ENCODE measurements at places on chromosomes 13 and 19.

- DNase-seq: no peak
Measured at GRCh38 chr13:112871742-112872141, 97.3 kb upstream of the MCF2L start.

DNA sequence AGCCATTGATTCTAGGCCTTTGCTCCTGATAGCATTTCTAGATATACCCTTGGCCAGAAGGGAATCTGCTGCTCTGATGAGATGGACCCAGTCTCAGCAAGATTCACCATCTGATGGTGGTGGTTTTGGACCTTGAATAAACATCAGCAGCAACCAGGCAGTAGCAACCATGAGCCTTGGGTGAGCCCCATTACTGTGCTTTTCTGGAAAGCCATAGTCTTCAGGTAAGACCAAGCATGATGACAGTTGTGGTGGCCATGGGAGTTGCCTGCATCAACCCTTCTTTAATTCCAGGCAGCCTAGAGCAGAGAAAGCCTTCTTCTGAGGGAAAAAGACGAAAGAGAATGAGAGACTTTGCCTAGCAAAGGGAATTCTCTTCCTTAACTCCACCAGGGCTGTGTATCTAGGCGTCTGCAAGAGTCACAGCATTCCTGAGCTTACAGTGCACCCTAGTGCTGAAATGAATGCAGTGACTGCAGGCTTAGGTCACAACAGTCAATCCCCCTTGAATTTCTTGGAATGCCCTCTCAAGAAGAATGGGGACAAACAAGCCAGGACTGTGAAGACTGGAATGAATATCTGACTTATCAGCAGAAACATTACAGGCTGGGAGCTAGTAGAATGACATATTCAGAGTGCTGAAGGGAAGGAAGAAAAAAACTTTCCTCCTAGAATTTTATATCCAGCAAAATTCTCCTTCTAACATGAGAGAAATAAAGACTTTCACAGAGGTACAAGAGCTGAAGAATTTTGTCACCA lies 942.4 kb upstream of the PCDH20 start:
- peak; percentile 69 for DNase-seq

- peak; percentile 51 for DNase-seq
Measured at GRCh38 chr19:29715701-29716581, 880 bp upstream of the C19orf12 start.

DNA sequence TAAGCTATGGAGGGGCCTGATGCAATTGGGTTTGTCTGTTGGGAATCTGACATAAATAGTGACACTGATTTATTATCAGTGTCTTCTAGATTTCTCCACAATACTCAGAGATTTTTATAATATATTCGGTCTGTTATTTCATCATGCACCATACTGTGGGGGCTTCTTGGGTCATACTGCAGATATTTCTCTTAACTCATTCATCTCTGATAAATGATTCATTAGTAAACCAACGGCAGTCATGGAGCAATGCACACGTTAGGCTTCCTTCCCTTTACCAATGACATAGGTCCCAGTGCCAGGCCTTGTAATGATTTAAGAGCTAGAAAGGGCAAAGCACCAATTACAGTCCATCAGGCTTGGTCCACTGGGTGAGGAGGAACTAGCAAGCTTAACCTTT lies 53.6 kb downstream of the FAM216B start:
- no peak for DNase-seq

DNA sequence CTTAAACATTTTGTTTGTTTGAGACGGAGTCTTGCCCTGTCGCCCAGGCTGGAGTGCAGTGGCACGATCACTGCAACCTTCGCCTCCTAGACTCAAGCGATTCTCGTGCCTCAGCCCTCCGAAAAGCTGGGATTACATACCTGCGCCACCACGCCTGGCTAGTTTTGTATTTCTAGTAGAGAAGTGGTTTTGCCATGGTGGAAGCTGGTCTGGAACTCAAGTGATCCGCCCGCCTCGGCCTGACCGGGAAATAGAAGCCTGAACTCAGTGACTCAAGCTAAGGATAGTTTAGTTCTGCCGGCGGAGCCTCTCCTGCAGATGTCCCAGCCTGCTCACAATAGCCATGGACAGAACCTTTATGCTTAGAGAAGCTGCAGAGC lies 53.0 kb upstream of the ZNF254 start:
- DNase-seq: peak; percentile 62

- no peak for DNase-seq
Measured at GRCh38 chr13:30847650-30848307, 58.3 kb upstream of the MEDAG start.

GRCh38 chr19:40800339-40800996 lies 1.5 kb downstream of the EGLN2 start:
- no peak for DNase-seq

- no peak for DNase-seq
Measured at GRCh38 chr13:87234981-87235380, 436.2 kb upstream of the SLITRK5 start.

DNA sequence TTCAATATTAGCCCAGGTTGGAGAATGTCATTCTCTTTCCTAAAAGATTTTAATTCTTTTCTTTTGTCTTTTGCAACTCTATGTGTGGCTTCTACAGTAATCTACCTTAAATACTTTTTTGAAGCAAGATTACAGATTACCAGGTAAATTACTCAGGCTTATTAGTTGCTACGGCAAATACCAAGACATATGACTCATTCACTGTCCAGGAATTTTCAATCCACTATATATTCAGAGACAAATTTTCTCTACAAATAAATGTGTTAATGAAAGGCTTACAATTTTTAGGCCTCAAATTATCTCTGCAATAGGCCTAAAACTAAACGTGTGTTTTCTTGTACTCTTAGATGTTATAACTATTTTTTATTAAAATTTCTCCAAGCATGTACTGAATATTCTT lies 631.3 kb downstream of the DIAPH3 start:
- DNase-seq: no peak

DNA sequence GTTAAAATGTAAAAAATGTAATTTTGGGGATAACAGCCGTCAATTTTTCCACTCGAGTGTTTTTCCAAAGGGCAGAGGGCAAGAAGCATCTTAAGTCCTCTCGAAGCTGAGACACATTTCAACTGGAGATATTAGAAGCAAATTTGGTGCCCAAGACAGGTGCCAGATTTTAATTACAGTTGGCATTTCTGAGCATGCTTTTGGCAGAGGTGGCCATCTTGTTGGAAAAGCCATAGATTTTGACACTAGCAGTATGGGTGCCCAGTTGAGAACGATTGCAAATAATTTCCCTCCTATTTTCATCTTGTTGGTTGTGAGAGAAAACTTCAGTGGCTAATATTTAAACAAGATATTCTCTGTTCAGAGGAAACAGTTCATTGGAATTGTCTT lies 146.3 kb downstream of the TM9SF2 start:
- no peak for DNase-seq

DNA sequence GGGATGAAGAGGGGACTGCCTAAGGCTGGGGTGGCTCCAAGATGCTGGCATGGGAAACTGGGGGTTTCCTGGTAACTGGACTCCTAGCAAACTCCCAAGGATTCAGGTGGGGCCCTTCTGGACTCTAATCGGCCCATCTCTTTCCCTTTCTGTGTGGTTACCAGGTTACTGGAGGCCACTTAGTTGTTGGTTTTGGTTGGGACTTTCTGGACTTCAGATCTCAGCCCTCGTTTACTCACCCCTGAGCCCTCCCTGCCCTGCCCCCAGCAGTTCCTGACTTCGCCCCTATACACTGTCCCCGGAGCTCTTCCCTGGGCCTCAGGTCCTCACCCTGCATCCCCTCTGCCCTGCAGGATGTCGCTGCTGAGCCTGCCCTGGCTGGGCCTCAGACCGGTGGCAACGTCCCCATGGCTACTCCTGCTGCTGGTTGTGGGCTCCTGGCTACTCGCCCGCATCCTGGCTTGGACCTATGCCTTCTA lies 328 bp downstream of the CYP4F12 start:
- DNase-seq: no peak

- DNase-seq: no peak
Measured at GRCh38 chr13:45196622-45197021, 4.2 kb downstream of the KCTD4 start.

DNA sequence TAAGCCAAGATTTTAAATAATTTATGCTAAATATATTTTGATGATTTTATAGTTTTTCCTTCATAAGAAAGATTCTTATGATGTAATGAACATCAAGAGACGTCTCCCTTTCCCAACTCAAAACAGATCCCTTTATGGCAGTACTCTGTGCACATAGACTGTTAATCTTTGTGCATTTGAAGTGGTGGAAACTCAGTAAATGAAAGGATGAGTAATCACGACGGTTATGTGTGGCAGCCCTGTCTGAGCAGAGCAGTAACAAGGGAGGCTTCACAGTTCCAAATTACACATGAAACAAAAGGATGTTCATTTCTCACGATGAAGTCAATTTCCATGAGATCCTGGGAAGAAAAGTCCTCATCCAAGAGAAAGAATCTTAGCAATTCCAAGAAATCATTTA lies 498.1 kb downstream of the KLF5 start:
- peak; percentile 15 for DNase-seq

DNA sequence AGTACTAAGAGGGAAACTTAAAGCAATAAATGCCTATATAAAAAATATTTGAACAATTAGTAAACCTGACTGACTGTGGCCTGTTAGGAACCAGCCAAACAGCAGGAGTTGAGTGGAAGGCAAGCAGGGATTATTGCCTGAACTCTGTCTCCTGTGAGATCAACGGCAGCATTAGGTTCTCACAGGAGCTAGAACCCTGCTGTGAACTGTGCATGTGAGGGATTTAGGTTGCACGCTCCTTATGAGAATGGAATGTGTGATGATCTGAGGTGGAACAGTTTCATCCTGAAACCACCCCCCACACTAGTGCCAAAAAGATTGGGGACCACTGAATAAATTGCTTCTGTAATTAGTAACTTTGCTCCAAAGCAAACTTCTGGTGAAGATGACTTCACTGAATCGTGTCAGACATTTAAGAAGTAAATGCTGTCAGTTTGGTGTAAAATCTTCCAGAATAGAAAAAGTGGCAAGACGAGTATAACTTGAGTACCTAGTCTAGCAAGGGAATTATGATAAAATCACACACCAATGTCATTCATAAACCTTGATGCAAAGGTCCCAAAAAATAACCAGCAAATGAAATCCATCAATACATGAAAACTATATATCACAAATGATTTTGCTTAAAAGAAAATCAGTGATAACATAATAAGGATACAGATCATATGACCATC lies 53.8 kb downstream of the SLC6A16 start:
- no peak for DNase-seq

DNA sequence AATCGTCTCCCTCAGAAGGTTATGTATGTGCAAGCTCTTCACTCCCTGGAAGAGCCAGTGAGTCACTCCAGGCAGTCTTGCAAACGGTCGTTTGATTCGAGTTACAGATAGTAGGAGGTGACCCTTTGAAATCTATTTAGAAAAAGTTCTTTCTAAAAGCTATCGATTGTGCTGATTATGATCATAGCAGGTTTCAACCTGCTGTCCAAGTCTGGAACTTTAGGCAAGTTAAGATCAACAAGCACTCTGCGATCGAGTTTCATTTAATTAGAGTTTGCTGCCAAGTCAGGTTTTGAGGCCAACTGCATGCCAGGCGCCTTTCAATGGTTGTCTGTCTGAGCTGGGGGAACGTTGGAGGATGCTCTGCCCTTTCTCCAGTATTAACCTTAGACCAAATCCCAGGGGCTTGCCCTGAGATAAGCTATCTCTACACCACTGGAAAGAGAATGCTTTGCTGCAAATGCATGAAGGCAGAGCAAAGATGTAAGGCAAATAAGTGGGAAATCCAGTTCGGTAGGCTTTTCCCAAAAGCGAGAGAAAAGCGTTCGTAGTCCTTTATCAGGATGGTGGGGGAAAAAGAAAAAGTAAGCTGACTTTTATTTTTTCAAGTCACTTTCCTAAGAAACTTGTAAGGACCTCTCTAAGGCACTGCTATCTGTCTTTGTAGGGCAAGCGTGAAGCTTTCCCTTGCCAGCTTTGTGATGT lies 287.5 kb downstream of the ATP8A2 start:
- peak; percentile 11 for DNase-seq

- no peak for DNase-seq
Measured at GRCh38 chr19:7509625-7510024, 6.3 kb upstream of the ZNF358 start.

DNA sequence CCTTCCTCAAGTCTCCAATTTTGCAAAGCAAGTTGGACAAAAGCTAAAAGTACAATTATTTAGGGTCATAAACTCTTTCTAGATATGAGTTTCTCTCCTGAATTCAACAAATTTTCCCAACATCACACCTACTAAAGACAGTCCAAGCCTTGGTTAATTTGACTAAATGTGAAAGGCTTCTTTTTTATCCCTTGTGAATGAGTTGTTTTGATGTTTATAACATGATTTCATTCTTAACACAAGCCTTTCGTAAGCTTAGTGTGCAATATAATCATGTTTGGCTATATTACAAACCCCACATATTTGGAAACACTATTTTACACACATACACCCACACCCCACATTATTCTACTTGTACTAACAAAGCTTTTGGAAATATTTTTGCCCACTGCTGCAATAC lies 57.3 kb downstream of the ZC3H13 start:
- no peak for DNase-seq

- DNase-seq: no peak
Measured at GRCh38 chr19:39297931-39298634, 1.9 kb downstream of the IFNL1 start.

DNA sequence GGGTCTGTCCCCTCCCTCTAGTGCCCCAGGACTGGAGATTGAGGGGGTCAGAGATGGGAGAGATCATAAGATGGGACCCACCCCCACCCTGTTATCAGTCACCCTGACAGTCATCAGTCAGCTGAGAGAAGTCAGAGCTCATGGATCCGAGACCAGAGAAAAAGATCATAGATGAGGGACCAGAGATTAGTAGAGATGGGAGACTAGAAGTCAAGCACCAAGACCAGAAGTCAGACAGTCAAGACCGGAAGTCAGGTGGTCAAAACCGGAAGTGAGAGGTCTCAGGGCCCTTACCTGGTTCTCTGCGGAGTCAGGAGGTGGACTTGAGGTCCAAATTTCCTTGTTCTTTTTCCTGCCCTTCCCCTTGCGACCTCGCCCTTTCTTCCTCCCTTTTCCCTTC lies 7.0 kb downstream of the COL5A3 start:
- peak; percentile 6 for DNase-seq

- peak; percentile 59 for DNase-seq
Measured at GRCh38 chr13:94674609-94675348, 37.6 kb downstream of the SOX21 start.

GRCh38 chr19:36987091-36987490 lies 71.0 kb downstream of the ZNF568 start:
- DNase-seq: peak; percentile 81
